ENCODE measurements at places on chromosomes 7 and 10.

DNA sequence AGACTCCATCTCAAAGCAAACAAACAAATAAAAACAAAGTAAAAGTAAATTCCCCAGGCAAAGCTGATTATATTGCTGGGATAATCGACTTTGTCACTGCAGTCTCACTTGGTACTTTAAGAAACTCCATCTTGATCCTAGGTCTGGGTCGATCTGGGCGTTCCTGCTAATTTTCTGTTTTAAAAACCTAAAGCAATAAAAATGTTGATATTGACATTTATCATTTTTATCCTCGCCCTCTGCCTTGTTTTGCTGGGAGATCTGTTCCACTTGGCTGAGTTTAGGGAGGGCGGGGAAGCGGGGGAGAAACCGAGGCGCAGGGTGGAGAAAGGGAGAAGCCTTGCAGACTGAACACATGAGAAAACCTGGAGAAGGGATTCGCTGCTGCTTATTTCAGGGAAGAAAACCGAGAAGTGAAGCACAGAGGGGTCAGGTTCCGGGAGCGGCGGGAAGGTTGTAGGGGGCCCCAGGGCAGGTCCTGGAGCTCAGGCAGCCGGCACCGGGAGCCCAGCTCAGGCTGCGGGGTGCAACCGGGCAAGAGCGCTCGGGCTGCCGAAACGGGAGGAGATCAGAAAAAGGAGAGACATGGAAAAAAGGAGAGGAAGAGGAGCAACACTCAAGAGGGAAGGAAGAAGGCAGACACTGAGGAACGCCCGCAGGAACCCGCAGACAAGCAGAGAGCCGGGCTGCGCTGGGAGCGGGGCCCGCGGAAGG is 27.3 kb upstream of the KMT2C start:
- no peak for DNase-seq

DNA sequence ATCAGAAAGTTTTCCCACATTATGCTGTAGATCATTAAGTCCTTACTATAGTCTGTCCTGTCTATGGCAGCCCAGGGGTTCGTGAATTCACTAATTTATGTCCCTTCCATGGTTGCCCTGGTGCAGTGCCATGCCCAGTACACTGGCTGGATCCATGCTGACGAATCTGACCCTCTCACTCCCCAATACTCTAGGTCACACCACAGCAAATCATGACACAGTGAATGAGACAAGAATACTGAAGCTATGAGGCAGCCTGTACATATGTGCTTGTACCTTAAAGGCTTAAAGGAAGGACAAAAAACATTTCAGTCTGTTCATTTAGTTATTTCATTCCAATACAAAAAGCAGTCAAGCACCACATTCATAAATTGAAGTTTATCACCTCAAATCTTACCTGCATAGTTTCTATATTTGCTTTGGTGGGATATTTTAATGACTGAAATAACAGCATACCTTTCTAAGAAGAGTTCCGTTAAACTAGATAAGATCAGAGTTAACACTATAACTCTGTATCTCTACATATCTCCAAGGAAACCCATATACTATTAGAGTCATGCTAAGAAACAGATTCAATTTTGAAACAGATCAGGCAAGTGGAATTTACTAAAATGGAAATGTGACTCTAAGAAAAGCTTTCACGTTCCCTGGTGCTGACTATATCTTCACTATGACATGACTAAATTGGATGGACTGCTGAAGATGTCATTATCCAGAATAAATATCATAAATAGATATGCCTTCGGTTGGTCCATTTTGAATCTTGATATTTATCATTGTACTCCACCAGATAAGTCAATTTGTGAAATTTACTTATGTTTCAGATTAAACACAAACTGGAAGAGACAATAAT is 36.7 kb downstream of the OSBPL3 start:
- DNase-seq, result no peak

DNA sequence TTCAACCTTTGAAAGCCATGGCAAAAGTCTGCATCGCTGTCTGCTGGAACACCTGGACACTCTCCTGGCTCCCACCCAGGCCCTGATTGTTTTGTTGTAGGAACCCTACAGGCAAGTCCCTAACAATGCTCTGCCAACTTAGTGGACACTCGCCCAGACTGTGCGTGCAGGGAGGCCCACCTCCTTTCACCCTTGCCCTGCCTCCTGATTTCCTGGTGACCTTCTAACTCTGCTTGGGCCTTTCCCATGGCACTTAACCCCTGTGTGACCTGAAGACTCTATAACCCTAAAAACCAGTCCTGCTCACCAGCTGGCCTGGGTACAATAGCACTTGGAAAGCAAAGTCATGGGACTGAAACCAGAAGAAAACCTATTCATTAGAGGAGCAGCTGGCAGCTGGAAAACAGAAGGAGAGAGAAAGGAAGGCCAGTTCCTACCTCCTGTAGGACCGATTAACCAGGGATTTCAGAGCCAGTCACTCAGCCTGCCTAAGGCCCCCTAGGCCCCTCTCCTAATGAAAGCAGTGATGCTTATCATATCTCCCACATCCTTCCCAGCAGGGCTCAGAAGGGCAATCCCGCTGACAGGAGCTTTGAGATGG is 82.7 kb upstream of the KMT2E start:
- no peak for DNase-seq

- DNase-seq, result no peak
Measured at GRCh38 chr10:48983648-48984351, 44.2 kb upstream of the LRRC18 start.

DNA sequence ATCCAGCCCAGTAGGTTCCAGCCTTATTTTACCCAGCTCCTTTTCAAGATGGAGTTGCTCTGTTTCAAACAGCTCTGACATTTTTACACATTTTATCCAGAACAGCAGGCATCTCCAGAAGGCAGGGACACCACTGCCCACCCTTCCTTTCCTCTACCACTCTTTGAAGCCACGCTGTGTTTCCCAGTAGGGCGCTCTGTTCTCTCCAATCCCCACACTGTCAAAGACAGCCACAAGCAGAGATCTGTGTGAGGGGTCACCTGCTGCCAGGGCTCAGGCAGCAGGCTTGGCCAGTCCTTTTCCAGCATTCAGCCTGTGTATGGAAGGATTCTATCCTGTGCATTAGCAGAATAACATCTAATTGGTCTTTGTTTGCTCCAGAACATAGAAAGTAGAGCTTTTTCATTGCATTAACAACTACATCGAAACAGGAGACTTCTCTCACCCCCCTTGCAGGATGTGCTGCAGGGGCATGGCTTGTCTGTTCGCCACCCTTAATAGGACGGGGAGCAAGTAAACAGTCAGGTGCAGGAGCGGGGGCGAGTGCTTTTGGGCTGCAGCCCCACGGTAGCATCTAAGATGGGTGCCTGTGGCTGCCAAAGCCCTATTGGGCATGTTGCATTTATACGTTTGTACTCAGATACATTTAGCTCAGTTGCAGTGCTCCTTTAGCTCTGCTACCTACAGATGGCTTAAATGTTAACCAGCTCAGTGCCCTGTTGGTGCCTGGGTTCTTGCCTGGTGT is 326.1 kb downstream of the GALNT17 start:
- DNase-seq, result no peak

DNA sequence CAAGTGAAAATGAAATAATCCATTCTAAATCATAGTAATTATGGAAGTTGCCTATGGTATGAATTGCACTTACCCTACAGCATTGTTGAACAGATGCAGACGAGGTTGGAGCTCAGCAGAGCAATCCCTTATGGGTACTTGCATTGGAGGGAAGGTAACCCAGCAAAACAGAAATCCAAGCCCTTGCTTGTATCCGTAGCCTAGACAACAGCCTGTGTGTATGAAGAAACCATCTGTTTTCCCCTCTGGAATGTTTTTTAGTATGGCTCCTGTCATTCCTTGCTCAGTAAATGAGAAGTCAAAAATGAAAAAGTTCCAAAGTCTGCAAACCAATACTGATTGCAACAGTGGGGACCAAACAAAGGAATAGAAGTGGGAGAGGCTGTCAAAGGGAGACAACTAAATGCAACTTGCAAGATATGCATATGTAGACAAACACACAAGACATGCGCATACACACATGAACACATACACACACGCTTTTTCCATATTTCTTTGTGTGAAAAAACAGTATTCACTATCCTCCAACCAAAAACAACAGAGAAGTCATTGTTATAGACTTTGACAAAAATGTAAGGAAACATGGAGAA is 260.8 kb downstream of the DYNC1I1 start:
- DNase-seq, result no peak

DNA sequence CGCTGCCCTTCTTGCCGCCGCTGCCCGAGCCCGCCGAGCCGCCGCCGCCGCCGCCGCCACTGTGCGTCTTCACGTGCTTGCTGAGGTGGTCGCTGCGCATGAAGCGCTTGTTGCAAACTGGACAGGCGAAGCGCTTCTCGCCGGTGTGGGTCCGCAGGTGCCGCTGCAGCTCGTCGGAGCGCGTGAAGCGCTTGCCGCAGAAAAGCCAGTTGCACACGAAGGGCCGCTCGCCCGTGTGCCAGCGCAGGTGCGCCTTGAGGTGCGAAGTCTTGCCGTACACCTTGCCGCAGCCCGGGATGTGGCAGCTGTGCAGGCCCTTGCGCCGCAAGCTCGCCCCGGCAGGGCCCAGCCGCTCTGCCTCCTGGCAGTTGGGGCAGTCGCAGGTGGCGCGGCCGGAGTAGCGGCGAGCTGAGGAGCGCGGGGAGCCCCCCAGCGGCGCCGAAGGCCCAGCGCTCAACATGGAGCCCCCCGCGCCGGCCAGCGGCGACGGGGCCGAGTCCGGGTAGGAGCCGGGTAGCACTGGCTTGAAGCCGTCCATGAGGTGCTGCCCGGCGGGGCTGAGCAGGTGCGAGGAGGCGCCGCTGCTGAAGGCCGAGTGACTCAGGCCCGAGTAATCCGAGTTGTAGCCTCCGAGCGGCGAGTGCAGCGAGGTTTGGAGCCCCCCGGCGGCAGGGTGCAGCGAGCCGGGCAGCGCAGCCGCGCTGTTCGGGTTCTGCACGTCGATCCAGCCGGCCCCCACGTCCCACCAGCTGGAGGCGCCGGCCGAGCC is 2.1 kb downstream of the SP8 start:
- DNase-seq, result peak; percentile 65

DNA sequence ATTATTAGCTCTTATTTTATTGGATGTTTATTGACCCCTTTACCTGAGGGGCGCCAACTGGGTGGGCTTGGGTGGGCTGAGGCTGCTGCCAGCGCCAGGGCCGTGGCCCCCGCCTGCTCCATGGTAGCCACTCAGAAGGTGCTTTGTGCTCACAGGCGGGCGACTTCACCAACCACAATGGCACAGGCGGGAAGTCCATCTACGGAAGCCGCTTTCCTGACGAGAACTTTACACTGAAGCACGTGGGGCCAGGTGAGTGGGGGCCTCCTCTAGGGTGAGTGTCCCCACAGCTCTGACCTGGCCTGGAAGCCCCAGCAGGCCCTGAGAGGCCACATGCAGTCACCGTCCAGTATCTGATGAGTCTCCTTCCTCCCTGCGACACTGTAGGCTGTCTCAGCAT is 4.1 kb downstream of the PPIF start:
- no peak for DNase-seq

DNA sequence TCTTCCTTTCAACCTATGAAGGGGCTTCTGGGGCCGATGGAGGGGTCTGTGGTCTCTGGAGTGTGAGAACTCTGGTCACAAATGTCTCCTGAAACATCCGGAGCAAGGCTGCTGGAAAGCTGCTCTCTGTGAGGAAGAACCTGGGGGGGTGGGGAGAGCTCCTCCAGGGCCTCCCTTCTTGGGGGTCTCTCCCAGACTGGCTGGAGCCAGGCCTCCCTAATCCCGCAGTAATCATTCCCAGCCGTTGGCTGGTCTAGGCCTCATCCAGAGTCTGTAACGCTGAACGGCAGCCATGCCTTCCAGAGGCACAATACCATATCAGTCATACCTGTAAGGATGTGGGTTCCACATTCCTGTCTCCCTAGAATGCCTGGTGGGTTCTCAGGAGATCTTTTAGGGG is 4.4 kb upstream of the LZTS2 start:
- no peak for DNase-seq

DNA sequence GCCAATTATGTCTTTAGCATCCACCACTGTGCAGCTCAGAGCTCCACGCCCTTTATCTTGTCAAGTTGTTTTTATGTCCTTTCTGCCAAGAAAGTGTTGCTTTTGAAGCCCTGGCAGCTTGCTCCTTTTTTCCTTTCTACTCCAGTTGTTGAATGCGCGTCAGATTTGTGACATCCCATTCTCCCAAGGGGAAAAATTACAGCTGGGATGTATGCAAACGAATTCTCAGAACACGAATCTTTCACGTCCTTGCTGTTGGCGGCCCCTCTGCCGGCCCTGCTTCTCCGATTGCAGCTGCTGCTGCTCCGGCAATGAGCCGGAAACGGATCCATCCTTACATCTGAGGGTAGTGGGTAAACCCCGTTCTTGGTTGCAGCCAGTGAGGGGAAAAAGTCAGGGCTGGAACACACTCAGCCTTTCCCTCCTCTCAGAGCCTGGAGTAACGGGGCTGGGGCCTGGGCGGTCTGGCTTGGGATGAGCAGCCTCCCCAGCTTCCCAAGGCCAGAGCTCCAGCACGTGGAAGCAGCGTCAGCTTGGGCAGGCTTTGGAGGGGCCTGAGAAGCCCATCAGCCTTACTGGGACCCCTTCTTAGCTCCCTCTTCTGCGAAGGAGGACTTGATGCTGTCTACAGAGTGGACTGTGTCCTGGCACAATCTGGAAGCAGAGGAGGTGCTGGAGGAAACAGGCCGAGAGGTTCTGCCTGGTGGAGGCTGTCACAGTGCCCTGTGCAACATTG is 79.0 kb upstream of the CHST15 start:
- no peak for DNase-seq

- peak; percentile 40 for DNase-seq
Measured at GRCh38 chr7:114720725-114721124, 201.2 kb upstream of the MDFIC start.

- no peak for DNase-seq
Measured at GRCh38 chr10:69065406-69066361, 22.2 kb upstream of the SRGN start.

DNA sequence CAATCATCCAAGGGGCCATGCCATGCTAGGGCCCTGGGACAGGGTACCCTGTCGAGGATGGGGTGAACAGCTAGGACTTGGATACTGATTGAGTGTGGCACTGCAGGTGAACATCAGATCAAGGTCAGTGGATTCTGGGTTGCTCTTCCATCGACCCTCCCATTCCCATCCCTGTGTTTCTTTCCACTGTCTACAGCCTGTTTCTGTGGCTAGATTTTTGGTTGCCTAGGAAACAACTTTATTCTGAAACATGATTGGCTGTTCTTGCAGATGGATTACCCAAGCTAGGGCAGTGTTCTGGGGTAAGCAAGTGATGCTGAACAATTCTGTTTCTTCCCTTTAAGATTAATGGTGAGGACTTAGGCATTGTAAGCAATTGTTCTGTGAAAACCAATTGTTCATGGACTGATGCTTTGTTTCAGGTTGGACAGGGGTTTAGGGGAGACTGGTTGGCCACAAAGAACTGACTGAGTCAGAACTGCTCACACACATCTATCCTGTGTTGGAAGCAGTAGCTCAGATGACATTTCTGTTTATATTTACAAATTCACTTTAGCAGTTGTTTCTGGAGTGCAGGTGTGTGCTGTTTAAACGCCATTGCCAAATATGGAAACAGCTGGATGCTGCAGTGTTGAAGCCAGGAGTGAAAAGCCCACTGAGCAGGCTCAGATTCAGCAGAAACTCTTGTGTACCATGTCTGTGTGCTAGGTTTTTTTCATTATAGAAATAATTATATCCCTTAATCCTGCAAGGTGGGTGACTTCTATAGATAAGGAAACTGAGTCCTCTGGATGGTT is 102.3 kb upstream of the BTBD16 start:
- DNase-seq, result no peak
